ENCODE measurements at places on chromosomes 2 and 18.

GRCh38 chr2:58081000-58081399 is 34.4 kb downstream of the VRK2 start:
- no peak for DNase-seq

GRCh38 chr2:168611896-168612650 is 156.0 kb downstream of the CERS6 start:
- DNase-seq = no peak

- no peak for DNase-seq
Observed at GRCh38 chr2:185316383-185316782, 422.2 kb upstream of the FSIP2 start.

- DNase-seq = no peak
Observed at GRCh38 chr2:108927936-108928659, 60.9 kb downstream of the EDAR start.

- no peak for DNase-seq
Observed at GRCh38 chr2:120465989-120466703, 120.2 kb downstream of the INHBB start.

DNA sequence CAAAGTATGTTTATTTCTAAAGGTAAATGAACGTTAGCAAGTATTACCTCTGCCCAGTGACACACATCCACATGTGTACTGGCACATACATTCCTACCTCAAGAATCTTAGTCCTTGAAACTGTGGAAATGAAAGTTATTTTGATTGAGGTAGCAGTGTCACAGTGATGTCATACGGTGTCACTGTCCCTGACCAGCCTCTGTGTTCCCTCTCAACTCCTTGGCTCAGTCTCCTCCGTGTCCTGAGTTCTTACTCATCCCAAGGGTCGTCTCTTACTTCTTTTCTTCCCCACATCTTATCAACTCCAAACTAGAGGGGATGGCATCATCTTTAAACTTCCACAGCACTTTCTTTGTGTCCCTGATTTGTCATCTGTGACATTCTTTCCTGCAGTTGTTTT is 3.3 kb downstream of the NCK2 start:
- no peak for DNase-seq

GRCh38 chr2:119225105-119225865 is 1.7 kb downstream of the STEAP3 start:
- DNase-seq = no peak

DNA sequence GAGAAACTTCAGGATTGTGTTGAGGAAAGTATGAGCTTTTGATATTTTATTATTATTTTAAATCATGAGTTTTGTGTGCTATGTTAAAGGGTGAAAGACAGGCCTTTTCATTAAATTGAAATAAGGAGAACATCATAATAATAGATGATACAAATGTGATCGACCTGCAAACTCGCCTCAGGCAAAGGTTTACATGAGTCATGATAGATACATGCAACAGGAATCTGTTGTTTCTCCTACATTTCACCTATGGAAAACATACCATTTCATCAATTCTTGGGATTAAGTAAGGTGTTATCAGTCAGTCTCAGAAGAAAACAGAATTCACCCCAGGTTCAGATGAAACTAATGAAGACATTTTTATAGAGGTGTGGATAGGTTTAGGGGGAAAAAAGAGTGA is 1992.5 kb upstream of the PIK3C3 start:
- no peak for DNase-seq

Measured in cerebellar nuclear complex (tissue), 1 donor.